ENCODE measurements at places on chromosomes 2 and 18.

GRCh38 chr2:138274421-138275291 lies 226.9 kb upstream of the SPOPL start:
- no peak for DNase-seq

GRCh38 chr2:88188748-88189147 lies 18.6 kb downstream of the THNSL2 start:
- no peak for DNase-seq

- no peak for DNase-seq
These were observed 54.9 kb downstream of the MRPS9 start for GRCh38 chr2:105092797-105093196.

DNA sequence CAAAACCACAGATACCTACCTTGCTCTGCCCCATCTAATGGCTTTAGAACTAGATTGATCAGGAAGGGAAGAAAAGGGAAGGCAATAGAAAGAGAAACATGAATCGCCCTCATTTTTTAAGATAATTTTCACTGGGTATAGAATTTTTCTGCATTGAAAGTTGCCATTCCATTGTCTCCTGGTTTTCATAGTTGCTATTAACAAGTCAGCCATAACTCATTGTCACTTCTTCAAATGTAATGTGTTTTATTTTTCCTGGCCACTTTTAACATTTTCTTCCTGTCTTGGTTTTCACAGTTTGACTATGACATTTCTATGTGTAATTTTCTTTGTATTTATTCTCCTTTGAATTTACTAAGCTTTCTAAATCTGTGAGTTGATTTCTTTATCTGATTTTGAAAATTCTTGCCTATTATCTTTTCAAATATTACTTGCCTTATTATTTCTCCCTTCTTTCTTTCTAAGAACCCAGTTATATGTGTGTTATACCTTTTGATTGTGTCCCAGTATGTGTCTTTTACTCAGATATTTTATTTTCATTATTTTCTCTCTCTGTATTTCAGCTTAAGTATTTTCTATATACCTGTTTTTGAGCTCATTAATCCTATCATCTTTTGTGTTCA lies 85.5 kb upstream of the GLI2 start:
- DNase-seq: no peak

DNA sequence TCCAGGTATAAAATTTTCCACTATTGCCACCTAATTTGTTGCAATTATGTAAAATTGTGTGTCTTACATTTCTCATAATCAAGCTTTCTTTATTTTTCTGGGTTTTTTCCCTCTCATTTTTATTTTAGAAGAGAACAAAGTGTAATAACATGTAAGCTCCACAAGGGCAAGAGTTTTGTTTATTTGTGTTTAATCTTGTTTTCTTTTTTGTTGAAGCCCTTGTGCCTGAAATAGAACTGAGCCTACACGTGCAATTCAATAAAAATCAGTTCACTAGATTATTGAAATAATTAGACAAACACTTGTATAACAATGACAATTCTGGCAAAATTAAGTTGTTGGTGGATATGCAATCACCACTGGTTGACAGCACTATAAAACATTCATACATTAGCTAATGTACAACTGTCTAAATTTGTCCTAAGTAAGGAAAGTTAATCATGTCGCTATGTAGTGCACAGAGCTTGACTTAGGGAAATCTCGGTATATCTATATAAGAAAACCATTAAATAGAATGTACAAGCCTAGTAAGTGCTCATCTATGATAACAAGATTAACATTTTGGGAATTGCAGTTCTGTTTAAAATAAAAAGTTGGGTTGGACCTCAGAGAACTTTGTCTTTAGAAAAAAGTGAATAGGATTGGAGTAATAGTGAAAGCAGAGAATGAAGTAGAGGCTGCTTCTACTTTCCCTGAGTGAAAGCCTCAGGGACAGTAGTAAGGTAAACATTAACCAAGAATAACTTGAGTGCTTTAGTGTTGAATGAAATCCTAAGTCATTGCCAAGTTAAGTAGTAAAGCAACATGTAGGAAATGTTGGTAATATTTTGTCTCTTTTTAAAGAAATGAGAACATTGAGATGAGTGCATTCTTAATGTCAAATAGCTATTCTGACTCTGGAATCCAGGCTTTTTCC lies 37.4 kb upstream of the NOL4 start:
- no peak for DNase-seq

- no peak for DNase-seq
These were observed 1393.8 kb downstream of the LRP1B start for GRCh38 chr2:140737006-140737405.

DNA sequence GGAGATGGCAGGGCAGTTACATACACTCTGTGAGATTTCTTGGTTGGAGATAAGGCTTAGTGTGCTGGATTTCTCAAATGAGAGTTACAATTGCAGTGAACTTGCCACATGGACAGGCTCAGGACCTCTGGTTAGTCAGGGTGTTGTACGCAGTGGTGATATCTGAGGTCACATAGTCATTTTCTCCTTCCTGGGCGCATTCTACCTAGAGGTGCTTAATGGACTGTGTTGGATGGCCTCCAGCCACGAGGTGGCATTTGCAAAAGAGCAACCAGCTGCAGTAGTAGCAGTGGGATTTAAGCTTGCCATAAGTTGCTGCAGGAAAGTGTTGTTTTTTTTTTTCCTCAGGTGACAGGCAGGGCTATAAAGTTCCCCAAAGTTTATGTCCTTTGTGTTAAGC lies 173.8 kb upstream of the TMEM200C start:
- no peak for DNase-seq

DNA sequence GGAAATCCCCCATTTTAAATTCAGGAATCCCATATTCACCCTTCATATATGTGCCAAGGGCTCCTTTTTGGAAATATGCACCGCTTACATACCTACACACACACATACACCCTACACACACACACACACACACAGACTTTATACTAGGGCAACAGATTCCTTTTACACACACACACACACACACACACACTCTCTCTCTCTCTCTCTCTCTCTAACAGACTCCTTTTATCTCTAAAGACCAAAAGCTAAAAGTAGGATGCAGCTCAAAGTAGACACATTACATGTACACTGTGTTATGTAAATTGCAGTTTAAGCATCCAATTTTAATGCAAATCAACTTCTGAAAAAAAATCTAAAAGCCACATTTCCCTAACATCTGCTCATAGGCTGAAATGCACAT lies 130.9 kb upstream of the CAPN13 start:
- no peak for DNase-seq

DNA sequence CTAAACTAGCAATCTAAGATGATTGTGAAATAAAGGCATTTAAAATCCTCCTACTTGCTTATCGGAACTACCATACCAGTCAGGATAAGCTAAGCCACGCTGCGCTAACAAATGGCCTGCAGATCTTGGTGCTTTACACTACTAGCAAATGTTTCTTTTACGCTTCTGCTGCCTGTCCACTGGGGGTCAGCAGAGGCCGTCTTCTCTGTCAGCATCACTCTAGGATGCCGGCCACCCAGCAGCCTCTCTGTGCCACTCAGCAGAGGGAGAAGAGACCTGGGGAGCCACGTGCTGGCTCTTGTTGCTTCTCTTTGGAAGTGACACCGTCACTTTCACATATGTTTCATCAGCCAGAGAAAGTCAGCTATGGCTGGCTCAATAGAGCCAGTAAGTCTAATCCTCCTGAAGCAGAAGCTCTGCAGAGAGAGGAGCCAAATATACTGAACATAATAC lies 36.6 kb downstream of the COPS8 start:
- DNase-seq: no peak

GRCh38 chr18:36176177-36176584 lies 11.1 kb upstream of the MOCOS start:
- no peak for DNase-seq

DNA sequence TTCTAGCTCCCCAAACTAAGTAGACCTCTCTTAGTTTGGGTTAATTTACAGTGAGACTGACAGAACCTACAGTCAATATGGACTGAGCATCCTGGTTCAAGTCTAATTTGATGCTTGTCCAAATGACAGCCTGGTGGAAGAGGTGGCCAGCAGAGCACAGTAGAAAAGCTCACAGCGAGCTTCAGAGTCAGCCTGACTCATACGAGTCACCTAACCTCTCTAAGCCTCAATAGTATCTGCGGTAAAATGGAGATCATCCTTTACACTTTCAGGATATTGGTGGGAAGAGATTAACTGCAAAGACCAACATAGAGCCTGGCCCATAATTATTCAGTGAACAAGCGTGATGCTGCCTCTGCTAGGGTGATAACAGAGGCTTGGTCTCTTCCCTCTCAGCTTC lies 54.5 kb downstream of the DOCK10 start:
- no peak for DNase-seq

- DNase-seq: no peak
These were observed 83.0 kb downstream of the ACSL3 start for GRCh38 chr2:222943820-222944219.

DNA sequence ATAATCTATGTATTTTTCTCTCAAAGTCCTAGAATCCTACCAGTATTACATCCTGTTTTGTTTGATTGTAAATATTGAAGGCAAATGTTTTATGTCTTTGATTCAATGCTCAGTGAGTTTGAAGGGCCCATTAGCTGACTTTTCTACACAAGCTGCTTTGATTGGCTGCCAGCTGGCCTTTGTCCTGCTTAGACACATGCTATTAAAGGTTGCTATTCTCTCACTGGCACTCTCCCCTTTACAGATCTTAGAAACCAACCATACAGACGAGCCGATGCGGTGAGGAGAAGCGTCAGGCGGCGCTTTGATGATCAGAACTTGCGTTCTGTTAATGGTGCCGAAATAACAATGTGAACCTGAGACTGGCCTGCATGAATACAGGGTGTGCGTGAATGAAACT lies 69.7 kb downstream of the PRPF40A start:
- DNase-seq: no peak

DNA sequence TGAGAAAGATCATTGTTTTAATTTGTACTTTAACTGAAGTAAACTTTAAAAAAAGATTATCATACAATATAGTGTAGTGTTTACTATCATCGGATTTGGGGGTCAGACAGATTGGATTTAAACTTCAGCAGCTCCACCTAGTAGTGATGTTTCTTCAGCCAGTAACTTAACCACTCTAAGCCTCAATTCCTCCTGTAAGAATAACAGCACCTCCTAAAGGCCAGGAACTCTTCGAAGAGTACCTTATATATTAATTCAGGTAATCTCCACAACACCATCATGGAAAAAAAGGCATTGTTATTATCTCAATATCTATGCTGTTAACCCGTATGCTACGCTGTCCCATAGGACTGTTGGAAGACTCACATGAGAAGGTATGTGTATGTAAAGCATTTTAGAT lies 69.0 kb upstream of the DLGAP1 start:
- no peak for DNase-seq

DNA sequence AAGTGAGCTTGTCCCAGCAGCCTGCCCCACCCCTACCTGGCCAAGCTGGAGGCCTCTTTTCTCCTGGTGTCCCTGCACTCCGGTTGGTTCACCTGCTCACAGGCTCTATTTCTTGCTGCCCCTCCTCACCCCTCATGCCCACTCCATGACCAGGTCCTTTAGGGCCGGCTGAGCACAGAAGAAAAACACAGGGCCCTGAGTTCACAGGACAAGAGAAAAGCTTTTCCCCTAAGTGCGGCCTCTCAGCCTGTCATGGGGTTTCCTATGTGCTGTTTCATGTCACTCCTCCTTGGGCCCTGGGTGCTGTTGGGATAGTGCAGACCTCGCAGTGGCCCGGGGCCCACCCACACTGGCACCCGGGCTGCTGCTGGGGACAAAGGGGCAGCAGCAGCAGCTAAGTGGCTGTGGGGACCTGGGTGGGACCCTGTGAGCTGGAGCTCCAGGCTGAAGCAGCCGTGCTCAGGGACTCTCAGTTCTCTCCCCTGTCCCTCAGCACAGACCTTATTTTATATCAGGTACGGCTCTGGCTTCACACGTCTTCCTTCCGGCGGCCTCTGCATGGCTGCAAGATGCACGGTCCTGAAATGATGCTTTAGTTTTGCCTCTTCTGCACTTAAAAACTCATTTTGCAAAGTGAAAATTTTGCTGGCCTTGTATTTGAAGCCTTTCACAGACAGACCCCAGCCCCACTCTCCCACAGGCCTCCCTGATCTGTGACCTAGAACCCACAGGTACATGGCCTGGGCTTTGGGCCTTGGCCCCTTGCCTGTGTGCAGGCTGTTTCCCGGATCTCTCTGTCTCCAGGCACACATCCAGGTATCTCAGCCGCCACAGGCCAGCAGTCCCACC lies 71.8 kb downstream of the SH3RF3 start:
- DNase-seq: no peak

GRCh38 chr2:224865016-224865415 lies 148.9 kb upstream of the CCDC195 start:
- DNase-seq: no peak

DNA sequence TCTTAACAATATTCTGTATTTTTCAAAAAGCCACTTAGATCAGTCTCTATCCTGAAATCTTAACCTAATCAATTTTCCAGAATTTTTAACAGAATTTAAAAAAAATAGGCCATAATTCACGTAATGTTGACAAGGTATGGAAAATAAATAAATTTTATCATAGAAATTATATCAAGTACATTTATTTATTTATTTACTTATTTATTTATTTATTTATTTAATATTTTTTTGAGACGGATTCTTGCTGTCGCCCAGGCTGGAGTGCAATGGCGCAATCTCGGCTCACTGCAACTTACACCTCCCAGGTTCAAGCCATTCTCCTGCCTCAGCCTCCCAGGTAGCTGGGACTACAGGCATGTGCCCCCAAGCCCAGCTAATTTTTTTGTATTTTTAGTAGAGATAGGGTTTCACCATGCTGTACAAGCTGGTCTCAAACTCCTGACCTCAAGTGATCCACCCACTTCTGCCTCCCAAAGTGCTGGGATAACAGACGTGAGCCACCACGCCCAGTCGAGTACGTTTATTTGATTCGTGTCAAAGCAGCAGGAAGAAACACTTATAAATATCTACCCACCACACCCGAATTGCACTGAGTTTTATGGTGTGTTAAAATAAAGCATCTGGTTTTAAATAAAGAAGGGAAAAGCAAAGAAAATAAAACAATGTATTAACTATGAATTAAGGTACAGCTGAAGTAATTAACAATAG lies 60.1 kb downstream of the DSC3 start:
- DNase-seq: no peak

DNA sequence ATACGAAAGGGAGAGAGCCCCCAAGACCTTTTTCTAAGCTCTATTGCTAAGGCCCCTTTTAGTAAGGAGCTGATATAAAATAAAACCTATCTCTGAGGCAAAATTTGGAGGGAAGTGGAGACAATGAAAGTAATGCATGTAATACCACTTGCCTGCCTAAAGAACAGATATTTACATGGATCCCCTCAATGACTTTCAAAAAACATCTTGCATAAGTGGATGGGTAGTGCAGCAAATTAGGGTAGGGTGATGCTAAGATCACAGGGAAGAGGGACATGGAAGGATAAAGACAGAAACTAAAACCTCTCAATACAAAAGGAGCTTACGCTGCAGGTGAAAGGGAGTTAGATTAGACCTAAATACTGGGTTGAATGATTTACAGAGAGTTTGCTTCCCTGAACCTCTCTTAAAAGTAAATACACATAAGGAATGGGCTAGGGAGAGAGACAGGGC lies 1.1 kb downstream of the ZNF513 start:
- no peak for DNase-seq

- DNase-seq: no peak
These were observed 24.2 kb downstream of the ITGB1BP1 start for GRCh38 chr2:9398881-9399780.
